ENCODE measurements at places on chromosomes 5 and 9.

GRCh38 chr5:123176224-123176937, 87.3 kb downstream of the PRDM6 start:
- DNase-seq = no peak

GRCh38 chr5:126641387-126641786, 40.6 kb downstream of the PHAX start:
- DNase-seq = no peak

DNA sequence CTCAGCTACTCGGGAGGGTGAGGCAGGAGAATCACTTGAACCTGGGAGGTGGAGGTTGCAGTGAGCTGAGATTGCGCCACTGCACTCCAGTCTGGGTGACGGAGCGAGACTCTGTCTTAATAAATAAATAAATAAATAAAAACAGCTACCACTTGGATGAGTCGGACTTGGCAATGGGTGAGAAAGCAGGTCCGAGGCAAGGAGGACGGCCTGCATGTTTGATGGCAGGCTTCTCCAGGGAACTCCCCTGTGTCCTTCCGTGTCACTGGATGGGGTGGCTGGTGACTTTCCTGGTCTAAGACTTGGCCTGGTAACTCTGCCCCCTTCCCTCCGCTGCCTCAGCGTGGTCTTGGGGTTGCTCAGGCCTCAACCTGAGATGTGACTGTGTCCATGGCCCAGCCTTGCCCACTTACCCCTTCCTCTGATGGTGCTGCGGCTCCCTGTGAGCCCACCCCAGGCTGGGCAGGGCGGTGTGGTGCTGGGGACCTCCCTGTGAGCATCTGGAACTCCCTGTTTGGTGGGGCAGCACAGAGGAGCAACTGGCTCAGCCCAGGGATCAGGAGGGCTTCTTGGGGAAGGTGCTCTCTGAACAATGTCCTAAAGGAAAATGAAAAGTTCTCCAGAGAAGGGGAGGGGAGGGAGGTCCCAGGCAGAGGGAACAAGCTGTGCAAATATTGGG, 62.5 kb upstream of the PSD2 start:
- peak; percentile 1 for DNase-seq

DNA sequence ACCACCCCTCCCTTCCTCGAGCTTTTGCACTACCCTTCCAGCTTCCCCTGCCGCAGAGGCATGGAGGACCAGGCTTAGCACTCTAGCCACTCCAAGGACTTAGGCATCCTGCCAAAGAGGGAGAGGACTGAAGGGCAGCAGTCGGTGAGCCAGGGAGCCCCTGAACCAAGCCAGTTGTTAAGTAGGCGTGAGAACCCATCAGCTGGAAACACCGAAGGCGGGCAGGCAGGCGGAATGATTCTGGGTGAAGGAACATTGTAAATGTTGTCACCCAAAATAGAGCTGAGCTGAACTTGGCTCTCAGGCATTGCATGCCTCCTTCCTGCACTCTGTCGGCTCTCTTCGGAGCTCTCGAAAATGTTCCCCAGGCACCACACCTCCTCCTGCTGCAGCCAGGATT, 42.8 kb downstream of the NRG2 start:
- no peak for DNase-seq

- no peak for DNase-seq
Measured at GRCh38 chr9:93663877-93664548, 87.6 kb downstream of the PHF2 start.

GRCh38 chr5:146816775-146817387, 61.7 kb downstream of the PPP2R2B start:
- DNase-seq = no peak

DNA sequence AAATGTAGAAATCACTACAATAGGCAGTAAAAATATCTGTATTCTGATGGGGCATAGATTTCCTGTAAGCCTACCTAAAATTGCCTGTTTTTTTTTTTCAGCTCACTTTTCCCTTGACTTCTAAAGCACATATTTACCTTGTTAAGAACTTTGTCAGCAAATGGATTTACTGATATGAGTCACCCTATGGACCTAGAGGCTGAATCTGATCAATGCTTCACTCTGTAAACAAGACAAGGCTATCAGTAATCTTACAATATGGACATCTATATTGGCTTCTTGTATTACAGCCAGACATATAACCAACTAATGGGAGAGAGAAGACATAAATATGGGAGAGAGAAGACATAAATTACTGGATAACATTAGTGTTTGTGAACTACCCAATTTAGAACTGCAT, 792.7 kb upstream of the CHD1 start:
- no peak for DNase-seq

DNA sequence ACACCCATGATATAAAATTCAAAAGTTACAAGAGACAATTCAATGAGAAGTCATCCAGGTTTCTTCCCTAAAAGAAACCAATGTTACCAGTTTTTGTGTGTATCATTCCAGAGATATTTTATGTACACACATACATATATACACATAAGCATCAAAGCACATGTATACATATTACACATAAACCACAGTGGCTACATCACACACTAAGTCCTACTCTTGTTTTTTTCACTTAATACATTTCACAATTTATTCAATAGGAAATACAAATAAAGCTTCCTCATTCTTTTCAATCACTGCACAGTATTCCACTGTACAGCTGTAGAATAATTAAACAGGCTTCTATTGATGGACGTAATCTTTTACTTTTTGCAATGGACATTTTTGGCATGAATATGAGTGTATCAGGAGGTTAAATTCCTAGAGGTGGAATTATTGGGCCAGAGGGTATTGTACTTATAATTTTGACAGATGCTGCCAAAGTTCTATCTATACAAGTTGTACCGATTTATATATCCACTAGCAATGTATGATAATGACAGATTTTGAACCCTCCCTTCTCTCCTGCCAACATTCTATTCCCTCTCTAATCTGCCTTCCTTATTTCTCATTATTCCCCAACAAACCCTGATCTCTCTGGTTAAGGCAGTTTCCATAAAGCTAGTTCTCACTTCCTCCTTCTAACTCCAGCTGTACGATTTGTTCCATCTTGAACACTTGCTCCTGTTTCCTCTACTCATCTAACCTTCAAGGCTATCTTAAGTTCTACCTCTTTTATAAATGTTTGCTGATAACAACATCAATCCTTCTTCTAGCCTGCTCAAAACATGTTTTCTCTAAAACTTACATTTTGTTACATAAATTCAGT, 35.2 kb downstream of the MRPS27 start:
- DNase-seq = peak; percentile 14

- peak; percentile 55 for DNase-seq
Measured at GRCh38 chr5:132064738-132065331, 4.4 kb downstream of the IL3 start.

- no peak for DNase-seq
Measured at GRCh38 chr5:19258686-19259085, 729.3 kb downstream of the CDH18 start.

DNA sequence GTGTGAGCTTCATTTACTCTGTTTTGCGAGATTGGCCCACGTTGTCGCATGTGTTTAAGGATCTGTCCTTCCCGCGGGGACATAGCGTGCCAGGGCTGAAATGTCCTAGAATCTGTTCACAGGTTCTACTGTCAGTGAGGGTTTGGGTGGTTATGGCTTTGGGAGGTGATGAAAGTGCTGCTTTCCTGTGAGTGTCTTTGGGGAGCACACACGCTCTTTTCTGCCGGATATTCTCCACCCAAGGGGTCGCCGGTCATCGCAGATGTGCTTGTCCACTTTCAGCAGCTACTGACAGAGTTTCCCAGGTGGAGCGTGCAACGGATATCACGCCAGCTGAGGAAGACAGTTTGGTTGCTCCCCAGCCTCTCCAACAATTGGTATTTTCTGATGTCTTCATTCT, 32.1 kb downstream of the PROP1 start:
- no peak for DNase-seq

- DNase-seq = no peak
Measured at GRCh38 chr5:89582768-89583339, 699.9 kb upstream of the MEF2C start.

DNA sequence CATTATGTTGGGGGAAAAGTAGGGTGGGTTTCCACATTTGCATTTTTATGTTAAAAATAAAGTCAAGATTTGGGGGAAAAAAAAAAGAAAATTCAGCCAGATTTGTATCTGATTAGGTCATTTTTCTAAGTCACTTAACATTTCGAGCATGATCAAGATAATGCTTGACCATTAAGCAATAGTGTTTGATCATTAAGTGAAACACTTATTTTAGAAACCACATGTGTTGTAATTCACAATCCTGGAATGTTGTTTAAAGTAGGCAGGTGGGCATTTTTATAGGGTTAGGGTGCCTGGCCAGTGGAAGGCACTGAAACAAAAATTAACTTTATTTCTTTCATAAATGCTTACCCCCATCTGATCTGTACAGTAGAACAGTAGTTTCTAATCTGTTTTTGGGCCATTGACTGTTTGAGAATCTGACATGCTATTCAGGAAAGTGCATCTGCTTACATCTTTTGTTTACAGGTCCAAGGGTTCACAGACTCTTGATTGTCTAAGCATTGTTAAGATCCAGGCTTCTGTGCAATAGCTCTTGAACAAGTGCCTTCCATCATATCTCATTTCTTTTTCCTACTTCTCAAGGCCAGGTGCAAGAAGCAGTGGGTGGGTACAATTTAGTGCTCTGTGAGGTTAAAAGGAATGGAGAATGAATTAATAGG, 9.1 kb downstream of the ZCCHC9 start:
- no peak for DNase-seq

DNA sequence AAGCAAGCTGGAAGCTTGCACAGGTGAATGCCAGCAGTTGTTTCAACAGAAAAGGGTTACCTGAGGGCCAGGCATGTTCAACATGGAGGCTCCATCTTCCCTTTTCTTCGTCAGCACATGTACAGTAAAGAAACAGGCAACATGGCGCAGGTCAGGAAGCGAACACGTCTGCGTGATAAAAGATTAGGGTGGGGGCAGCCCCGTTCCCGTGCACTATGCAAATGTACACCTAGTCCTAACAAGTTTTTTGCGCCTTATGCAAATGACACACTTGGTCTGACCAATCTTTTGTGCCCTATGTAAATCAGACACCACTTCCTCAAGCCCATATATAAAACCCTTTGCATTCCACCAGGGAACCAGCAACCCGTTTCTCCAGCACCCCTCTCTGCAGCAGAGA, 452.1 kb upstream of the PTPRD start:
- DNase-seq = no peak

Data from CD14-positive monocyte (primary cell).